ENCODE measurements at places on chromosomes 1 and 21.

- DNase-seq: no peak
These were observed 197.6 kb upstream of the UBE2U start for GRCh38 chr1:64005801-64006200.

DNA sequence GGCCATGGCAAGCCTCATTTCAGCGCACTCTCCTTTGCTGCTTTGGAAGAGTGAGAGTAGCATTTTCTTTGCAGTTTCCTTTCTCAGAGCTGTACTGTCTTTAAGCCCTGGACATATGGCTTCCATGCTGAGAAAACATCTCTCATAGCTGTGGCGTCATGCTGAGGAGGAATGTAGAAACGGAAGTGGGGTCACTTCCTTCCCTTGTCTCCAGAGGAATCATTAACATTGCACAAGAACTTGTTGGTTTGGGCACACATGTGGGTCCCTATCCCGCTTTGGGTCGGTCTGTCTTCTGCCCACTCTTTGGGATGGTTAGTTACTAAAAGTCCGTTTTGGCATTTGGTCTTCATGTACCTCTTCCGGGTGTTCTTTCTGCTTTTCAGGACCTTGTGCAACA is 5.6 kb downstream of the MFN2 start:
- DNase-seq: no peak

DNA sequence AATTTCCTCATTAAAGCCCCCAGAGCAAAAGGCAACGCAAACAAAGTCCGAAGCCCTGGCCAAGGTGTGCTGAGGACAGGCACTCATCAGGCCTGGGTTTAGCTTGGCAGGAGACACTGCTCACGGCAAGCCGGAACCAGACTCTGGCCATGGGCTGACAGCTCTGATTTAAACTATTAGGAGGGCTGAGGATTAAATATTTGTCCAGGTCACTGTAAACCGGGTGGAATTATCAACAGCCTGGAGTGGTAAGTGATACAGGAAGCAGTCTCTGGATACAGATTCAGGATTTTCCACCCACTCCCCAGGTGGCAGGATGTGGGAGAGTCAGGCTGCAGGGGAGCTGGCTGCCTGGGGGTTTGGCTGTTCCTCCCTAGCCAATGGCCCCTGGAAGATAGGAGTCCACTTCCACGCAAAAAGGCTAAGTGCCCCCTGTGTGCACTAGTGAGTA is 42.4 kb downstream of the SLC66A1 start:
- DNase-seq: no peak

DNA sequence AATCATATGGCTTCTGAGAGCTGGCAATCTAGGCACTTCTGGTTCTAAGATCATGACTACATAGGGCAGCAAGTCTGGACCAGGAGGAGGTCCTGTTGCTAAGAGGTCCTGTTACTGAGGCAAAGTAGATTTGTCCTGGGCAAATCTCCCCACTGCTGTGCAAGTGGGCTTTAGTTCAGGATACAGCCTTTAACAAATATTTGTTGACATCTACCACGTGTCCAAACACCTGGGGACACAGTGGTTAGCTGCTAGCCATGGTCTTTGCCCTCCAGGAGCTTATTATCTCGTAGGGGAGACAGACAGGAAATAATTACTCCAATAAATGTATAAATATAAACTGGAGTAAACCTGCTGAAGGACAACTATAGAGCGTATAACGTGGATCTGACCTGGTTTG is 3.2 kb downstream of the CGN start:
- DNase-seq: no peak

DNA sequence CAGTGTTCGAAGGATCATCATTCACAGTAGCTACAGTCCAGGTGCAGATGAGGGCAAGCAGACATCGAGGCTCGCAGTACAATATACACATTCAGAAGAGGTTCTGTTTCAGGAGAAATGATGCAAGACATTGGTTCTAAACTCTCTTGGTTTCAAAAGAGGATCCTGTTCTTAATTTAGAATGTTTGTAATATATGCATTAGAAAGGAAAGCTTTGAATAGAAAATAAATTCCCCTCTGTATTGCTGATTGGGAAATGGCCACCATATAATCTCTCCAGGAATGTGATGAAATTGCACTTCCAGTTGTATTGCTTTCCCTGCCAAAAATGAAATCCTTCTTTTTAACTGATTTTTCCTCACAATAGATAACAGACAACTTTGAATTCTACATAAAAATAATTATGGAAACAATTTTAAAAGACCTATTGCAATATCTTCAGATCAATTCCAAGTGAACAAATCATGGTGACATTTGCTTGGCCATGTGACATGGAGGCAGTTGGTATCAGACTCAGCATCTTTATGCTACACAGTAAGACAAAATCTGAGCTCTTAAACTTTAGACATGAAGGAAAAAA is 27.6 kb upstream of the SIPA1L2 start:
- DNase-seq: peak; percentile 25

DNA sequence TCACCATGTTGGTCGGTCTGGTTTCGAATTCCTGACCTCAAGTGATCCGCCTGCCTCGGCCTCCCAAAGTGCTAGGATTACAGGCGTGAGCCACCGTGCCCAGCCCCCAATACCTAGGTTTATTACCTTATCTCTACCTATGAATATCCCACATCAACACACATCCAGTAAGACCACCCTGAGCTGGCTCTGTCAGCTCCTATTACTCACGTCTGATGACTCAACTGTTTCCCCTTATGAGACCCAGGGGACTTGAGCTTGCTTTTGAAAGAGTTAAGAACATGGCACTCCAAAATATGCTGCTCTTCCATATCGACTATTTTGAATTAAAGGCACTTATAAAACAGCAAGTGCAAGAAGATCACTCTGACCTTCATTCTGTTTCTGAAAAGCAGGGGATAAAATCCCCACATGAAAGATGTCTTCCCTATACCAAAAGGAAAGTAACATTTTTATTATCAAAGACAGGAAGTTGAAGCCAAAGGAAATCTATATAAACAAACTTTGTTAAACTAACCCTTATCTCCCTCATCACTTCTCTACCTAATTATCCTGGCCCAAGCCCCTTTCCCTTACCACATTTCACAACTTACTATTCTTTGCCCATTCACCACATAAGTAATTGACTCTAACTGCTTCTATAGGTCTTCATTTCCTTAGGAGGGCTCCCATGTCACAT is 41.3 kb upstream of the OSBPL9 start:
- no peak for DNase-seq

- DNase-seq: no peak
These were observed 4.1 kb upstream of the PRDM16 start for GRCh38 chr1:3064901-3065300.

- peak; percentile 35 for DNase-seq
These were observed 32.5 kb downstream of the DHRS3 start for GRCh38 chr1:12585536-12585935.

- no peak for DNase-seq
These were observed 42.0 kb downstream of the VPS26C start for GRCh38 chr21:37224861-37225839.

DNA sequence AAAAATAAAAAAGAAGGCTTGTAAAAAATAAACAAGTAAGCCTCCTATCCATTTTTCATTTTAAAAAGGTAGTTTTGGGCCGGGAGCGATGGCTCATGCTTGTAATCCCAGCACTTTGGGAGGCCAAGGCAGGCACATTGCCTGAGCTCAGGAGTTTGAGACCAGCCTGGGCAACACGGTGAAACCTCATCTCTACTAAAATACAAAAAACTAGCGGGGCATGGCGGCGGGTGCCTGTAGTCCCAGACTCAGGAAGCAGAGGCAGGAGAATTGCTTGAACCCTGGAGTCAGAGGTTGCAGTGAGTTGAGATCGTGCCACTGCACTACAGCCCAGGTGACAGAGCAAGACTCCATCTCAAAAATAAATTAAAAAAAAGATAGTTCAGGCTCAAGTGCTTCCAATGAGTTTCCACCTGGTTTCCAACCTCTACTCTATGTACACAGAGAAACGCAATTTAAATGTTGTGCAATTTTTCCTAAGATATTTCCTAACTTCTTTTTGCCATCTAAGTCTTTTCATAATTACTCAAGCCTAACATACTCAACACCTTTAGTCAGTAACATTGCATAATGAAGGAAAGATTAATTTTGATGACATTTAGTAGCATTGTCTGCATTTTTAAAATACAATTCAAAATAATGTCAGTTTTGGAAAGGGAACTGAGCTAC is 106.3 kb downstream of the KCNT2 start:
- DNase-seq: no peak

- DNase-seq: peak; percentile 44
These were observed 23.2 kb downstream of the LYST start for GRCh38 chr1:235843461-235843961.

GRCh38 chr1:111062624-111063023 is 77.3 kb downstream of the DRAM2 start:
- no peak for DNase-seq

GRCh38 chr1:97243973-97244560 is 522.5 kb downstream of the PTBP2 start:
- DNase-seq: peak; percentile 43

GRCh38 chr1:16922885-16923431 is 1.2 kb downstream of the CROCC start:
- peak; percentile 55 for DNase-seq

DNA sequence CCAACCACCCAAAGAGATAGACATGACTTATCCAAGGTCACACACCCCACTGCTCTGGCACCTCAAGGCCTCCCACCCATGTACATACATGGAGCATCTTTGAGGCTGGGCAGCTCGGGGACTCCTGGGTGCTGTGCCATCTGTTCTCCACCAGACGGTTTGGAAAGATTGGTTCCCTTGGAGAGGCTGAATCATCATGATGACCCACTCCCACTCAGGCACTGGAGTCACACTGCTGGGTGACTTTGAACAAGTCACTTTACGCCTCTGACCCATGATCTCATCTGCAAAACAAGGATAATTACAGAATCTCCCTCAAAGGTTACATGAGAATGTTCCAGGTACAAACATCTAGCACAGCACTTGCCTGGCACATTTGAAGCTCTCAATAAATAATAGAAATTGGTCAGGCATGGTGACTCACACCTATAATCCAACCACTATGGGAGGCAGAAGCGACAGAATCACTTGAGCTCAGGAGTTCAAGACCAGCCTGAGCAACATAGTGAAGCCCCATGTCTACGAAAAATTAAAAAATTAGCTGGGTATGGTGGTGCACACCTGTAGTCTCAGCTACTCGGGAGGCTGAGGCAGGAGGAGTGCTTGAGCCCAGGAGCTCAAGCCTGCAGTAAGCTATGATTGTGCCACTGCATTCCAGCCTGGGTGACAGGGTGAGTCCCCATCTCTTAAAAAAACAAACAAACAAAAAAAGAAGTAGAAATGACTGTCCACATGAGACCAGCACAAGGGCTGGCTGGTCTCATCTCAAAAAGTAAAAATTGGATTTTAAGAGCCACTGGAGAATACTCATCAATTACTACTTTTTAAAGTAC is 74.9 kb downstream of the RRAGC start:
- no peak for DNase-seq
